ENCODE measurements at places on chromosomes 4 and X. TPM values are rescaled to one million over a fixed set of nuclear protein-coding genes. Genes with fewer than 3 reads are reported as not detected.

The SMIM43 gene
- total RNA-seq = 1.0 TPM

The SPATA4 gene
- not detected for total RNA-seq

GRCh38 chr4:32032136-32032672 lies 1312.0 kb downstream of the PCDH7 start:
- no peak for DNase-seq

- DNase-seq = no peak
Measured at GRCh38 chrX:154603438-154604430, 15.3 kb downstream of the CTAG1B start.

DNA sequence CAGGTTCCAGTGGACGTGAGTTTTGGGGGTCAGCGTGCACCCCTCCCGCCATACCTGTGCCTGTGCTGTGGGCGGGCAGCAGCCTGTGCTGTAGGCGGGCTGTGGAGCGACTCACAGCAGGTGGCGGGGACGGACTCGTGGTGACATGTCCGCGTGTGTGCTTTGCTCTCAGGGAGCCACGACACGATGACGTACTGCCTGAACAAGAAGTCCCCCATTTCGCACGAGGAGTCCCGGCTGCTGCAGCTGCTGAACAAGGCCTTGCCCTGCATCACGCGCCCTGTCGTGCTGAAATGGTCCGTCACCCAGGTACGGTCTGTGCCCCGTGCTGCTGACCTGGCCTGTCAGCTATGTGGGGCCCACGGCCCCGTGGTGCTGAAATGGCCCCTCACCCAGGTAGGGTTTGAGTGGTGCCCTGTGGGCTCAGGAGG lies 7.4 kb downstream of the PLCXD1 start:
- no peak for DNase-seq

The FANCB gene
- 11.3 TPM for total RNA-seq

- DNase-seq = peak; percentile 71
Measured at GRCh38 chr4:139099366-139099982, 77.5 kb downstream of the ELF2 start.

The PDLIM3 gene
- 12.0 TPM for total RNA-seq

DNA sequence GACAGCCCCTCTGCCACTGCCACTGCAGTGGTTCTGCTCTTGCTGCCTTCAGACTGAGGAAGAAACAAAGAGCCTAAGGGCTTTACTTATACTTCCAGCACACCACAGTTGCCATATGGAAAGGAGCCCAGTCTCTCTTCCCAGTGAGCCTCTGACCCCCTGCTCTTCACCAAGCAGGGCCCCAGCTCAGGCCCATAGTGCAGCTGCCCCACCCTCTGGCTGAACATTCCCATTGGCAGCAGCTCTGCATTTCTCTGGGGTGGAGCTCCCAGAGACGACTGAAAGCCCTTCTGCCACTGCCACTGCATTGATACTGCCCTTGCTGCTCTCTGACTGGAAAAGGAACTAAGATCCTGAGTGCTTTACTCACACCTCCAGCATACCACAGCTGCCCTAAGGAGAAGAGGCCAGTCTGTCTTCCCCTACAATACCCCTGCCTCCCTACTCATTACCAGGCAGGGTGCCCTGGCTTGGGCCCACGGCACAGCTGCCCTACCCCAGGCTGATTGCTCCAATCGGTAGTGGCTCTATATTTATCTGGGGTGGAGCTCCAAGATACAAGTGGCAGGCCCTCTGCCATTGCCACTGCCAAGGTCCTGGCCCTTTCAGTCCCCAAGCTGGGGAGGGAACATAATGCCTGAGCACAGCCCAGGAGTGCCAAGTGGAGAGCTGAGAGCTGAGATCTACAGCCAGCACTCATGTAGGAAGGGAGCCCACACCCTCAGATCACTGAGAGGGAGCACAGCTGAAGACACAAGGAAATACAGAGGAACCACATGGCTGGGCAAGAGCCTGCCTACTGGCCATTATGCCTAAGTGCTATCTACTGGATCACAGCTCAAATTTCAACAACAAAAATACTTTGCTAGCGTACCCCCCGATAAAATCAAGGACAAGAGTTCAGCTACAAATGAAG lies 36.0 kb downstream of the AWAT2 start:
- no peak for DNase-seq

DNA sequence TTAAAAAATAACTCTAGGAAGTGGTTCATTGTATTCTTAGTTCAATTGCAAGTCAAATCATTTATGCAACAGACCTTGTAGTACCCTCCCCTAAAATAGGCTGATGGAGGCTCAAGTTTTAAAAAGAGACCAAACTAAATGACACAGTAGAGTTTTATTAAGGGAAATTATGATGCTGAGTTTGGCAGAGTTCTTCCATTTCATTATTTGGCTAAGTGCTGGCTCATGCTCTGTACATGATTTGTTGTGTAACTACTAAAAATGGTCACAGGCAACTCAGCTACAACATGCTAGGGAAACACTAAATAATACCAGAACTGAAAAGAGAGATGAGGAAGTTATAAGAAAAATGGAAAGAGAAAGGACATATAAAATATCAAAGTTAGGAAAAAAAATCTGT lies 96.1 kb upstream of the TFDP3 start:
- no peak for DNase-seq

DNA sequence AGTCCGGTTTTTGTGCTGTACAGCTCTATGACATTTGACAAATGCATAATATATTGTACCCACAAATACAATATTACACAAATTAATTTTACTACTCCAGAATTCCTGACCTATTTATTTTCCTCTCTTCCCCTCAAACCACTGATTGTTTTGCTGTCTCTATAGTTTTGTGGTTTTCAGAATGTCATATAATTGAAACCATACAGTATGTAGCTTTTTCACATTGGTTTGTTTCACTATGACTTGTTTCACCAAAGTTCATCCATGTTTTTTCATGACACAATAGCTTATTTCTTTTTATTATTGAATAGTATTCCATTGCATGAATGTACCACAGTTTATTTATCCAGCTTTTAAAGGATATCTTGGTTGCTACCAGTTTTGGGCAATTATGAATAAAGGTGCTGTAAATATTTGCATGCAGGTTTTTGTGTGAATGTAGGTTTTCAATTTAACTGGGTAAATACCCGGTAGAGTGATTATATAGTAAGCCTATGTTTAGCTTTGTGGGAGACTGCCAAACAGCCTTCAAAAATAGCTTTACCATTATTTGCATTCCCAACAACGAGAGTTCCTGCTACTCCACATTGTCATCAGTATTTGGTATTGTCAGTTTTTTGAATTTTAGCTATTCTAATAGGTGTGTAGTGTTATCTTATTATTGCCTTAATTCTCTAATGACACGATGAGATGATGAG lies 25.9 kb downstream of the RNF175 start:
- no peak for DNase-seq

DNA sequence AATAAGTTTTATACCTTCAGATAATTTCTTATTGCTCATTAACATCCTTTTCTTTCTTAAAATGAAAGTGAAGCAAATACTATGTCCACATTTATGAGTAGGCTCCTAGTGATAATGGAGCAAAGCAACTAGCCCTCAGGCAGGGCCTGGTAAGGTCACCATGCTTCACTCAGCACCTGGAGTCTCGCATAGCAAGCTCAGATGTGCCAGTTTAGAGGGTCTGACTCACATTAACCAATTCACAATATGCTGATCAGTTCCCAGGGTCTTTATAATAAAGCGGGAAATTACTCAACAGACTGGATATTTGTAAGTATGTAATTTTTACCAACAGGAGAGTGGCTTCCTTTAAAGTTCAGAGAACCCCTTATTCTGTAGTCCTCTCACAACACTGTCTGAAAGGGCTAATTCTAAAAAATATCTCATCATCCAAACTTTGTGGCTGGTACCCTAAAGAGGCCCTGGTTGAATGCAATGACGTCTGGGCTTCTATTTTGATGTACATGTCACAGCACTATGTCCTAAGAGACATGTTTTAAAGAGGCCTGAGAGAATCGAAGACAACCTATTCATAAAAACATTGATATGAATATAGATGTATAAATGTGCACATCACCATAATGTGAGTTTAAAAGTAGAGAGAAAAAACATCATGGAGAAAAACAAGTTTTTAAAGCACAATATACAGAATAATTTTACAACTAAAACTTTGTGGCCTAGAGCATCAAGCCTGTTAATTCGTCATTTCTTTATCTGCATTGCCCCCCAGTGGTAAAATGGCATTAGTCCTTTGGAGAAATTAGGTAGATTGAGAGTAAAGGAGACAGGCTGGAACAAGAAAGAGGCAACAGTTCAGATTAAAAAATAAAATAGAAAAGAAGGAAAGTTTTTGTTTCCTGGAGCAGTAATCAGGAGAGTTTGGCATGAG lies 44.3 kb downstream of the IL21 start:
- DNase-seq = no peak

- DNase-seq = no peak
Measured at GRCh38 chrX:38943120-38943519, 141.9 kb downstream of the MID1IP1 start.

DNA sequence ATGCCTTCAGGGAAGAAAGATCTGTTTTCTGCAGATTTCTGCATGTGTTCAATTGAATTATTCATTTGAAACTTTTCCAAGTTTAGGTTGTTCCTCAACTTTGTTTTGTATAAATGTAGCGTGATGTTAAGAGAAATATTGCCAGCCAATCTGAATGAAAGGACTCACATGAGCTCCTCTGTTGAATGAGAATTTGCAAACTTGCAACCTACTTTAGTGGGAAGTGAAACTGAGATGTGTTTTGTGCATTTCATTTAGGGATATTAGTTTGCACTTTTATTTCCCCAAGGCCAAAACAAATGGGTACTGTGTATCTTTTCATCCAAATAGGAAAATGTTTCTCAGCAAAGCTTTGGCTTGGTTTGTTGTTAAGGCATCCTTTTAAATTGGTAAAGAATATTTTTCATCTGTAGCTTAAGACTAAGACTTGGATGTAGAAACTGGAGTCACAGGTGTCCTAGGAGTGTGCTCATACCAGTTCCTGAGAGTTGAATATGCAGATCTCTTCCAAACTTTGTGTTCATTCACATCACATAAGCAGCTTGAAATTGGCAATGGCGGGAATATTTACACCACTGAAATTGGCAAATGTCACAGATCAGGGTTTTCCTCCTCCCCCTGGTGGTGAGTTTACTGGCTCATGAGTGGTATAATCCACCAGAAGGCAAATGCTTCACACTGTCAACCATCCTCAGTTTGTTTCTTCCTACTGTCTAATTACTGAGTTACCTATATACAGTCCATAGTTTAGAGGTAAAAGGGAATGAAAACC lies 193.6 kb upstream of the BANK1 start:
- no peak for DNase-seq

The ADH6 gene
- total RNA-seq = not detected

- no peak for DNase-seq
Measured at GRCh38 chrX:97401586-97402136, 518.0 kb downstream of the RPA4 start.

The PCSK1N gene
- total RNA-seq = 3.9 TPM

GRCh38 chrX:1528884-1529203 lies 8.1 kb downstream of the P2RY8 start:
- DNase-seq = no peak

DNA sequence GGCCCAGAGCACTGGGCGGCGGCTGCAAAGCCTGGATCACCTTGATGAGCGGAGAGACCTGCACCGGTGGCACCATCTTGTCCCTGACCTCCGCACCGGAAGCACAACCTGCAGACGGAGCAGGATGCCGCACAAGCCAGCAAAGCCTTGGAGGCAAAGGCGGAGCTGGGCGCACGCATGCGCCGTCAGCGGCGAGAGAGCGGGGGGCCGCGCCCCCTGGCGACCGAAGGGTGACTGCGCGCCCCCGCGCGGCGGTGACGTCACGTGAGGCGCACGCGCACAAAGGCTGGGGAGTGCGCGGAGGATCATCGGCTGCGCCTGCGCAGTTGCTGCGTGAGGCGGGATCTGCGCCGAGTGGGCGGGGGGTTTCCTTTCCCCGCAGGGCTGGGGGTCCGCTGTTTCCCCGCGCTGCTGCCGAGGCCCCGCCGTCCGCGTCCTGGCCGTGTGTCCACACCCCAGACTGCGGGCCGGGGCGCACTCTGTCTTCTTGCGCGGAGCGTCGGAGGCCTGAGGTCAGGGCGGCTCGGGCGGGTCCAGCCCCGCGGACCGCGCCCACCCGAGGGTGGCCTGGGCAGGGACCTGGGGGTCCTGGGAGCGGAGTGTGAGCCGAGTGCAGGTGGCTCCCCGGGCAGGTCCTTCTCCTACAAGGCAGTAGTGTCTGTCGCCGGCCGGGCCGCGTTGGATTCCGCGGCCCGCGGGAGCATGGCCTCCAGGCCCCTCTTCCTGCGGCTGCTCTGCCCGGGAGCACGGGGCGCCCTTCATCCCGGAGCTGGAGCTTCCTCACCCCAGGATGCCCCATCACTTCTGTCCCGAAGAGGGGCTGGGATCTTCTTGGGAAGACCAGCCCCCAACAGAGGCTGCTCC lies at the start of the genes ATP5ME and MYL5:
ATP5ME (minus strand) TSS at position 105 of the 864 bp plus-strand sequence; CDS start at position 76, 29 bp downstream.
MYL5 (plus strand) TSS at position 371 of the 864 bp plus-strand sequence. CDS start 3,485 bp downstream, outside the sequence.
- peak; percentile 97 for DNase-seq
